ENCODE measurements at places on chromosomes 6 and 20.

GRCh38 chr6:36336208-36336710 lies 429 bp downstream of the BNIP5 start:
- DNase-seq = no peak

GRCh38 chr6:132780770-132781371 lies 17.6 kb downstream of the SLC18B1 start:
- DNase-seq = no peak

DNA sequence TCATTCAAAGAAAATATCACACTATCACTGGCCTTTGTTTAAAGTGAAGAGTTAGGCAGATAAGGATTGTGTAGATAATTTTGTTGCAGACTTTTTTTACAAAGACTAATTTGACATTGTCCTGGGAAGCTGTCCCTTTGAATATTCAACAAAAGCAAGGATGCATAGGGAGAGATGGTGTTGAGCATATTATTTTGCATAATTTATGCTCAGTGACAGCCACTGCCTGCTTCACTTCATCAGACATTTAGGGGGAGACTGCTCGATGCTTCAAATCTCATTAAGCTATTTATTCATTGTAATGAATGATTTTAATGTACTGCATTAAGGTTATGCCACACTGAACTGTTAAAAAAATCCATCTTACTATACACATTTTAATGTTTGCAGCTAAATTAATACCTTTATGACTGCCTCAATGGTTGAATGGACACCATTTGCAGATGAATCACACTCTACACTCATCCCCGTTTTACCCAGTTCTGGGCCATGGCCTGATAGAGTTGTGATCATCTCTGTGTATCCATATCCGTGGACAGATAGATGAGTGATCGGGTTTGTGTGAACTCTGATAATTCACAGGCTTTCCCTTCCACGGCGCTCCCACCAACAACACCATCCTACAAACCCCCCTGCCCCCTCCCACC lies 128.0 kb downstream of the CDH4 start:
- no peak for DNase-seq

DNA sequence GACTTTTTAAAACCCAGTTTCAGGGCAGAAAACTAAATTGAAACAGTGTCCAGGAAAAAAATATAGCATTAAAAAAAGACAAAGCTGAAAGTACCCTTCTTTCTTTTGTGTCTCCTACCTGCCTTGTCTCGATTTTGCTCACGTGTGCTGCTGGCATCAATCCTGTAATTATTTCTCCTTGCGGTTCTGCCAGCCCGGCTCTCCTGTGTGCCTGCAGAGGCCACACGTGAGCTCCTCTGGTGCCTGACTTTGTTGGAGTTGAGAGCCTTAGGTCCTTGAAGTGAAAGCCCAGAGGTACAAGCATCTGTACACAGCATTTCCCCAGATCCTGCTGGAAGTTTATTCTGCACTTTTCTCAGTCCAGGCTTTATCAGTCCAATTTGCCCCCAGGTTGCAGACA lies 36.5 kb downstream of the GHRH start:
- no peak for DNase-seq

DNA sequence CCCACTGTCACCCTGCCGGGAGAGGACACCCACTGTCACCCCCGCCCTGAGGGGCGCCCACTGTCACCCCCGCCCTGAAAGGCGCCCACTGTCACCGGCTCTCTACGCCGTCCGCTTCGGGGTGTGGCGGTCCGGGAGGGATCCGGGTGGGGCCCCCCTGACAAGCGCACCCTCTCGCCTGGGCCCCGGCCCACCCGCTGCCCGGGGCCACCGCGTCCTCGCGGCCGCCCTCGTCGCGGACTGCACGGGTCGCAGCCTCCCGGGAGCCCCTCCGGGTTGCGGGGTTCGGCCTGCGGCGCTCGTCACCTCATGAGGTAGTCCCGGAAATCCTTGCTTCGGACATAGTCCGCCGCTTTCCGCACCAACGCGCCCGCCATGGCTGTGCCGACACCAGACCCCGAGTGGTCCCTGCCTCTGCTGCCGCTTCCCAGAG lies 224 bp downstream of the MPC1 start:
- no peak for DNase-seq

GRCh38 chr6:121479486-121480098 lies 44.1 kb downstream of the GJA1 start:
- no peak for DNase-seq

GRCh38 chr6:154471609-154472362 lies 38.7 kb downstream of the CNKSR3 start:
- DNase-seq = no peak

GRCh38 chr6:55379471-55379870 lies 52.2 kb downstream of the GFRAL start:
- DNase-seq = no peak

GRCh38 chr6:162251257-162251656 lies 476.3 kb downstream of the PRKN start:
- DNase-seq = no peak

DNA sequence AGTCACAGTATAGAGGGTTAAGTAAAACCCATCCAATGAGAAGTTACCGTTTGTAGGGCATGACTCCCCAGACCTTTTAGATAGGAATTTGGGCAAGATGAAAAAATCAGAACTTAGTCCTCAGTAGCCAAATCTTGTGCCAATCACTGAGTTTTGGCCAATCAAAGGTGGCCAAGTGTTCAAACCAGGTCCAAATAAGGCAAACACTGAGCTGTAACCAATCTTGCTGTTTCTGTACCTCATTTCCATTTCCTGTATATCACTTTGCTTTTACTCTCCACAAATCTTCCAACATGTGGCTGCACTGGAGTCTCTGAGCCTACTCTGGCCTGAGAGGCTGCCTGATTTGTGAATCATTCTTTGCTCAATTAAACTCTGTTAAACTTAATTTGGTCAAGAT lies 81.8 kb upstream of the GPR6 start:
- no peak for DNase-seq

Measured in glomerular endothelial cell (primary cell).